A549 treated with Hydrocortisone at 1 μM for 4 hours (cell line): ENCODE measurements at places on chromosomes 2 and 18. TPM values are rescaled to one million over a fixed set of nuclear protein-coding genes. Genes with fewer than 3 reads are reported as not detected.

The DNAH7 gene
- total RNA-seq: 0.82 to 1.2 TPM (median 1.0 TPM) in 5 replicates

The SCTR gene
- not detected in 5 replicates for total RNA-seq

The VWC2L gene
- not detected in 5 replicates for total RNA-seq

The CCDC141 gene
- total RNA-seq: 0.01 TPM in 1 of 5 replicates, not detected in the others

The PDK1 gene
- total RNA-seq: 2.2 to 4.4 TPM (median 3.6 TPM) in 5 replicates

The MFSD2B gene
- total RNA-seq: 0.18 to 0.84 TPM (median 0.52 TPM) in 5 replicates

The GLI2 gene
- total RNA-seq: 17.3 to 24.6 TPM (median 22.1 TPM) in 5 replicates

The KCTD18 gene
- total RNA-seq: 10.6 to 13.3 TPM (median 10.8 TPM) in 5 replicates

The SCYGR8 gene
- not detected in 5 replicates for total RNA-seq

The SNTG2 gene
- not detected in 5 replicates for total RNA-seq

The PSMA8 gene
- not detected in 5 replicates for total RNA-seq

The MARCHF4 gene
- total RNA-seq: 23.4 to 28.5 TPM (median 26.3 TPM) in 5 replicates

The TXNDC9 gene
- total RNA-seq: 38.1 to 52.9 TPM (median 43.6 TPM) in 5 replicates

The AGXT gene
- total RNA-seq: not detected in 5 replicates

The ABCG8 gene
- total RNA-seq: 0.01 TPM in 1 of 5 replicates, not detected in the others

The HTR2B gene
- 0.06 to 0.07 TPM in 2 of 5 replicates, not detected in the others for total RNA-seq

The UGT1A4 gene
- 0.06 to 0.16 TPM (median 0.10 TPM) in 4 of 5 replicates, not detected in the other for total RNA-seq

The RGPD3 gene
- total RNA-seq: 0.06 to 0.23 TPM (median 0.17 TPM) in 5 replicates

The CSRNP3 gene
- 0.01 TPM in 1 of 5 replicates, not detected in the others for total RNA-seq

The ORC4 gene
- 31.5 to 37.8 TPM (median 36.6 TPM) in 5 replicates for total RNA-seq

The ALPI gene
- 0.05 TPM in 2 of 5 replicates, not detected in the others for total RNA-seq

The MGAT4A gene
- total RNA-seq: 1.6 to 3.1 TPM (median 2.1 TPM) in 5 replicates

The CFC1 gene
- total RNA-seq: 0.09 to 0.10 TPM in 2 of 5 replicates, not detected in the others

The EFHD1 gene
- total RNA-seq: 3.3 to 5.0 TPM (median 4.3 TPM) in 5 replicates

The SOX11 gene
- total RNA-seq: not detected in 5 replicates

The FEV gene
- not detected in 5 replicates for total RNA-seq

The ACTG2 gene
- 0.20 to 0.39 TPM (median 0.25 TPM) in 5 replicates for total RNA-seq

The TMEM163 gene
- total RNA-seq: 0.06 to 0.22 TPM (median 0.16 TPM) in 5 replicates

The TRIB2 gene
- 0.47 to 0.77 TPM (median 0.75 TPM) in 5 replicates for total RNA-seq

The LIMS4 gene
- 0.46 to 1.2 TPM (median 0.75 TPM) in 5 replicates for total RNA-seq

The SP140 gene
- 0.16 to 0.29 TPM in 2 of 5 replicates, not detected in the others for total RNA-seq

The CBLN2 gene
- 0.07 to 0.25 TPM (median 0.18 TPM) in 5 replicates for total RNA-seq

The CNPPD1 gene
- 42.9 to 47.2 TPM (median 45.1 TPM) in 5 replicates for total RNA-seq

The RBM44 gene
- 0.16 to 0.30 TPM (median 0.21 TPM) in 5 replicates for total RNA-seq

The CMPK2 gene
- 0.51 to 1.0 TPM (median 0.78 TPM) in 5 replicates for total RNA-seq

The HOXD3 gene
- total RNA-seq: 0.08 to 0.18 TPM (median 0.17 TPM) in 4 of 5 replicates, not detected in the other

The VAPA gene
- total RNA-seq: 146 to 184 TPM (median 168 TPM) in 5 replicates

The COL6A3 gene
- 0.14 to 0.43 TPM (median 0.36 TPM) in 5 replicates for total RNA-seq

The REG3G gene
- total RNA-seq: not detected in 5 replicates
